Activated B cell treated with CpG ODN at 0.5 μM for 24 hours (primary cell): ENCODE measurements at places on chromosomes 4 and X.

GRCh38 chrX:99795495-99795894, 614.6 kb downstream of the PCDH19 start:
- H3K27me3 ChIP-seq, result no peaks in the 10 kb centered on the region
- no peak for DNase-seq
- H3K36me3 ChIP-seq, result no peaks in the 10 kb centered on the region
- H3K27ac ChIP-seq, result no peak overlapping the region
- no peak overlapping the region for H3K4me3 ChIP-seq
- H3K4me1 ChIP-seq, result no peaks in the 10 kb centered on the region

- DNase-seq, result no peak
- H3K36me3 ChIP-seq, result no peaks in the 10 kb centered on the region
- H3K27ac ChIP-seq, result no peak overlapping the region
- H3K27me3 ChIP-seq, result no peaks in the 10 kb centered on the region
- H3K4me1 ChIP-seq, result peaks cover 9% of the 10 kb centered on the region
These were observed 21.4 kb upstream of the NOX1 start for GRCh38 chrX:100895365-100896075.

DNA sequence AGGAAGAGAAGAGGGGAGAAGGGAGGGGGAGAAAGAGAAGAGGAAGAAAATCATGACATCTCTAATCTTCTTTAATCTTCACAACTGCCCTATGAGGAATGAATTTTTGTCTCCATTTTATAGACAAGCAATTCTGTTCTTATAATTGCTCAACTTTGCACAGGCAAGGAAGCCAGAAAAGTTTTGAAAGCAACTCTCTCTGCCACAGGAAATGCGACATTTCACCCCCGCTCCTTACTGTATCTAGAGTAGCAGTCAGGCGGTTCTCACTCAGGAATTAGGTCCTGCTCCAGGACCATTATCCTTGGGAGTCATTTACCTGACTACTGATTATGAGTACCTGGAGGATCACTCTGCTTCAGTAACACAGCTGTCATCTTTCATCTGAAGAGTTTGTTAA, 69.2 kb upstream of the FAM9A start:
- DNase-seq, result no peak
- H3K27ac ChIP-seq, result no peak overlapping the region
- H3K27me3 ChIP-seq, result peaks cover 6% of the 10 kb centered on the region
- no peaks in the 10 kb centered on the region for H3K36me3 ChIP-seq
- no peaks in the 10 kb centered on the region for H3K4me1 ChIP-seq
- no peak overlapping the region for H3K4me3 ChIP-seq

DNA sequence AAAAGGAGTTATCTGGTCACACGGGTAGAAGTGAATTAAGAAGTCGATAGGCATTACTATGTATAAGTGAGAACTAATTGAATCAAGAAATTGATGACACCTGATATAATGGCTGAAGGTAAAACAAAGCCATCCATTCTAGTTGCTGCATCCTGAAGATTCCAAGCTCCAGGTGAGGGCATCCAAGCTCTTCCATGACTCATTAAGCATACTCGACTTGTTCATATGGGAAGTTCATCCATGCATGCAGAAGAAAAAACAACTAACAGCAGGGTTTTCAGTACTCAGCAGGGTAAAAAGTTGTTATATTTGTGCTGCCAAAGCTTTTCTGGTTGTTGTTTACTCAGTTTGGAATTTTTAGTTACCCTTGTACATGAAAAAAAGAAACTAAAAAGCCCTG, 508.0 kb upstream of the CXorf51A start:
- no peak for DNase-seq
- H3K27me3 ChIP-seq, result no peaks in the 10 kb centered on the region
- no peak overlapping the region for H3K4me3 ChIP-seq
- H3K4me1 ChIP-seq, result no peaks in the 10 kb centered on the region
- H3K27ac ChIP-seq, result no peak overlapping the region

- no peak overlapping the region for H3K4me3 ChIP-seq
- H3K4me1 ChIP-seq, result no peaks in the 10 kb centered on the region
- peaks cover 32% of the 10 kb centered on the region for H3K27me3 ChIP-seq
- H3K36me3 ChIP-seq, result no peaks in the 10 kb centered on the region
These were observed 82.9 kb upstream of the EXOC1L start for GRCh38 chr4:55736605-55737183.

GRCh38 chr4:112378858-112379257, 81.7 kb downstream of the ALPK1 start:
- H3K4me3 ChIP-seq, result no peak overlapping the region
- no peak overlapping the region for H3K27ac ChIP-seq
- DNase-seq, result no peak
- H3K27me3 ChIP-seq, result no peaks in the 10 kb centered on the region
- H3K4me1 ChIP-seq, result peaks cover 32% of the 10 kb centered on the region
- peaks cover 40% of the 10 kb centered on the region for H3K36me3 ChIP-seq

DNA sequence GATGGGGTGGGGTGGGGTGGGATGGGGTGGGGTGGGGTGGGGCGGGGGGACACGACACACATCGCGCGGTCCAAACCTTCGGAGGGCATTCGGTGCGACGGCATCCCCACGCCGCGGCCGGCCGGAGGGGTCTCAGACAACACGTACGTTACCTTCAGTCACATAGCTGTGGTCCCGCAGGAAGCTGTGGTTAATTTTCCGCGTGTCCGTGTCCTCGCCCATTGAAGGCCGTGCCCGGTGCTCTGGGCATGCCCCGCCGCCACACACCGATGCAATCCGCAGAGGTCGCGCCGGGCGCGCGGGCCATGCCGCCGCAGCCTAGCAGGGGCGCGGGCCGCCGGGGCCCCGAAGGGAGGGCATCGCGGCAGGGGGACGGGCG, 417 bp downstream of the PPP2R2C start:
- DNase-seq, result peak; percentile 4
- no peak overlapping the region for H3K27ac ChIP-seq
- H3K4me1 ChIP-seq, result peaks cover 8% of the 10 kb centered on the region
- no peaks in the 10 kb centered on the region for H3K36me3 ChIP-seq
- no peak overlapping the region for H3K4me3 ChIP-seq
- H3K27me3 ChIP-seq, result peaks cover 46% of the 10 kb centered on the region

GRCh38 chr4:17932041-17932440, 89.5 kb downstream of the LCORL start:
- no peak overlapping the region for H3K4me3 ChIP-seq
- no peaks in the 10 kb centered on the region for H3K27me3 ChIP-seq
- DNase-seq, result no peak
- H3K4me1 ChIP-seq, result no peaks in the 10 kb centered on the region
- no peak overlapping the region for H3K27ac ChIP-seq

DNA sequence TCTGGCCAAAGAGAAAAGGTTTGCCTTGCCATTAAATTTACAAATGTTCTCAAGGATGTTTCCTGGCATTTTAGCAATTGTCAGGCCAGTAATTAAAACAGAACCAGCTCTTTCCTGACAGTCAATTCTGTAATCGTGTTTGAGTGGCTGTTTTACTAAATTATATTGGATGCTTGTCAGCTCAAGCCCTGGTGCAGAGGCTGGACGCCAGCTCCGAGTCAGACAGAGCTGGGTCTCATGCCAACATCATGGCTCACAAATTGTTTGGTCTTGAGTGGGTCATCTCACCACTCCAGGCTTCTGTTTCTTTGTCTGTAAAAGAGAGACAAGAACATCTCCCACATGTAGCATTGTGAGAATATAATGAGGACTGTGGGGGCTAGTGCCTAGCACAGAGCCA, 190.3 kb upstream of the PSAPL1 start:
- H3K4me3 ChIP-seq, result no peak overlapping the region
- H3K27me3 ChIP-seq, result no peaks in the 10 kb centered on the region
- no peaks in the 10 kb centered on the region for H3K4me1 ChIP-seq
- no peaks in the 10 kb centered on the region for H3K36me3 ChIP-seq

DNA sequence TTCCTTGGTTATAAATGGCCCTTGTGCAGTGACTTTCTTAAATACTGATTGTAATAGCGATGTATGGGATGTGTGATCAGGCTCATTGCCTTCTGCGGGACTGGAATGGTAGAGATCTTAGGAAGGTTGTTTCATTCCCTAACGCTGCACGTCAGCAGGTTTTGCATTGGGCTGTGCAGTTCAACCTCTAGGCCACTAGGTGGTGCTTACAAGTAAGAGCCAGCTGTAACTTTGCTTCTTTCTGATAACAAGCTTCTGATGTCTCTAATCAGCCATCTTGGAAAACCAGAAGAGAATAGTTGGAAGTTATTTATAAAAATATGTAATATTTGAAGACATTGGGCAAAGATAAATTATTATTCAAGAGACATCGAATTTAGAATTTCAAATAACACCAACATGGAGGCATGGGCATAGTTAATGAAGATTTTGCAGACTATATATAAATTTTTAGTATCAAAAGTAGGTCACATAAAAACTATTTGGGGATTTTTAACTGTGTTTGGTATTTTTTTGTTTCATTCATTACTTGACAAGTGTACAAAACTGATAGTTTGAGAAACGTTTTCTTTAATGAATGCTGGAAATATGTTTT, 339.7 kb upstream of the PCDH7 start:
- DNase-seq, result no peak
- H3K4me1 ChIP-seq, result no peaks in the 10 kb centered on the region
- H3K4me3 ChIP-seq, result no peak overlapping the region
- H3K36me3 ChIP-seq, result no peaks in the 10 kb centered on the region

DNA sequence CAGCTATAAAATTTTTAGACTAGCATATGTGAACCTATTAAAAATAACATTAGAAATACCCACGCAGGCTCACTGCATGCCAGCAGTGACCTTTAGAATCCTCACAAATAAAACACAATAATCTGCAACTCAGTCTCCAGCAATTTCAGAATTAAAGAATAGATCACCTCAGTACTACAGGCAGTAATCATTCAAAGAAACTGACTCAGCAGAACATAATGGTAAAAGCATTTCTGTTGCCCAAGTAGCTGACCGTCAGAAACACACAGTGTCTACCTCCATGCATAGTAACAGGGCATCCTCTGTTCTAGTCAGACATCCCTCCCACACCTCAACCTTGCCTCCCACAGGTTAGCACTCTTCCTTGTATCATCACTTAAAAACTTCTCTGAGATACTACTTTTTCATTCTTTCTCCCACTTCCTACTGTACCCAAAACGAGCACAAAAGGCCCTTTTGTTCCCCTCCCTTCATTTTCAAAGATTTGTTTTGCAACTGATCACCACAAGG, 65.7 kb upstream of the BEND2 start:
- H3K27ac ChIP-seq, result no peak overlapping the region
- no peak for DNase-seq
- no peak overlapping the region for H3K4me3 ChIP-seq
- no peaks in the 10 kb centered on the region for H3K36me3 ChIP-seq
- H3K4me1 ChIP-seq, result no peaks in the 10 kb centered on the region

DNA sequence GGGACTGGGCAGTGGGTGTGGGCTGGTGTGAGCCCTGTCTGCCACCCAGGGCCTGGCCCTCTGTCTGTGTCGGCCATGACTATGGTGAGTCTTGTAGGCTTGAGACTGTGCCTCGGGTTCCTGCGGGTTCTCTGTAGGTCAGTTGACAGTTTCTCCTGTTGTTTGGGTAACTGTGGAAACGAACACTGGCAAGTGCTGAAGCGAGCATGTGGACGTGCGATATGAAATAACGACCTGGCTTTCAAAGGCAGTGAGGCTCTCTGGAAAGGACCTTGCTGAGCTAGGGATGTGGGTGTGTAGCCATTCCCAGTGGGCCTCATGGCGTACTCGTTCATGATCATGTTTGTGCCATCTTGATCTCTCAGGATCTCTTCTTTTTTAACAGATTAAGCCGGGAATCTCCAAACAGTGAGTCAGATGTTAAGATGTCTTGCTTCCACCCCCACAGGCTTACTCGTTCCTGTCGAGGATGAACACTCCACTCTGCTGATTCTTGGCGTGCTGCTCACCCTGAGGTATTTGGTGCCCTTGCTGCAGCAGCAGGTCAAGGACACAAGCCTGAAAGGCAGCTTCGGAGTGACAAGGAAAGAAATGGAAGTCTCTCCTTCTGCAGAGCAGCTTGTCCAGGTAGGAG, 41.3 kb downstream of the HTT start:
- DNase-seq, result no peak
- H3K27me3 ChIP-seq, result no peaks in the 10 kb centered on the region
- H3K27ac ChIP-seq, result no peak overlapping the region
- H3K36me3 ChIP-seq, result peaks cover 93% of the 10 kb centered on the region
- H3K4me1 ChIP-seq, result no peaks in the 10 kb centered on the region
- H3K4me3 ChIP-seq, result no peak overlapping the region

GRCh38 chrX:13747836-13748235, 13.3 kb downstream of the OFD1 start:
- H3K27me3 ChIP-seq, result no peaks in the 10 kb centered on the region
- peaks cover 48% of the 10 kb centered on the region for H3K4me1 ChIP-seq
- no peak for DNase-seq
- no peak overlapping the region for H3K4me3 ChIP-seq

DNA sequence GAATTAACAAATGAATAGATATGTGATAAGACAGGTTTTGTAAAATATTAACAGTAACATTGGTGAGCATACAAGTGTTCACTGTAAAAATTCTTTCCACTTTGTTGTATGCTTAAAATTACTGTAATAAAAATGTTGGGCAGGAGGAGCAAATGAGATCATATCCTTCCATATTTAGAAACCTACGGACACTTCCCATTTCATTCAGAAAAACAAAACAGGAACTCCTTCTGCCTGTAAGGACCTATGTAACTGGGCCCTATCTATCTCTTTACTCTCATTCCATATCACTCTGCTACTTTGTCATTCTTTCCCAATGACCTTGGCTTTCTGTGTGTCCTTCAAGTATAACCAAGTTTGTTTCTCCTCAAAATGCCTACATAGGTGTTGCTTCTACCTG, 53.7 kb upstream of the SLC39A8 start:
- peaks cover 2% of the 10 kb centered on the region for H3K4me1 ChIP-seq
- no peak overlapping the region for H3K4me3 ChIP-seq
- H3K36me3 ChIP-seq, result no peaks in the 10 kb centered on the region
- H3K27ac ChIP-seq, result no peak overlapping the region

GRCh38 chrX:68824152-68824433, 4.7 kb upstream of the EFNB1 start:
- H3K27me3 ChIP-seq, result no peaks in the 10 kb centered on the region
- no peak for DNase-seq
- H3K27ac ChIP-seq, result no peak overlapping the region
- peaks cover 6% of the 10 kb centered on the region for H3K4me1 ChIP-seq
- peaks cover 2% of the 10 kb centered on the region for H3K36me3 ChIP-seq

GRCh38 chrX:48083706-48084105, 12.3 kb upstream of the ZNF630 start:
- no peaks in the 10 kb centered on the region for H3K36me3 ChIP-seq
- H3K27ac ChIP-seq, result no peak overlapping the region
- no peaks in the 10 kb centered on the region for H3K27me3 ChIP-seq
- no peak for DNase-seq

GRCh38 chr4:148203056-148203898, 238.9 kb downstream of the NR3C2 start:
- DNase-seq, result no peak
- no peaks in the 10 kb centered on the region for H3K36me3 ChIP-seq
- no peak overlapping the region for H3K27ac ChIP-seq
- peaks cover 1% of the 10 kb centered on the region for H3K4me1 ChIP-seq
- H3K4me3 ChIP-seq, result no peak overlapping the region

- DNase-seq, result no peak
- H3K36me3 ChIP-seq, result no peaks in the 10 kb centered on the region
- H3K27me3 ChIP-seq, result no peaks in the 10 kb centered on the region
- H3K27ac ChIP-seq, result no peak overlapping the region
- H3K4me1 ChIP-seq, result no peaks in the 10 kb centered on the region
- H3K4me3 ChIP-seq, result no peak overlapping the region
These were observed 492.3 kb upstream of the LCORL start for GRCh38 chr4:18513861-18514260.

- H3K4me3 ChIP-seq, result no peak overlapping the region
- no peak for DNase-seq
- no peak overlapping the region for H3K27ac ChIP-seq
- H3K4me1 ChIP-seq, result peaks cover 28% of the 10 kb centered on the region
- H3K27me3 ChIP-seq, result no peaks in the 10 kb centered on the region
- H3K36me3 ChIP-seq, result peaks cover 13% of the 10 kb centered on the region
These were observed 35.2 kb upstream of the PHEX start for GRCh38 chrX:21996872-21997455.

- no peaks in the 10 kb centered on the region for H3K4me1 ChIP-seq
- no peak for DNase-seq
- H3K27ac ChIP-seq, result no peak overlapping the region
- H3K4me3 ChIP-seq, result no peak overlapping the region
These were observed 11.2 kb downstream of the IDS start for GRCh38 chrX:149493567-149494562.
